NK-92 treated with Interleukin-12 subunit alpha and Interleukin-12 subunit beta, amount 100 ng/mL, for 24 hours (cell line): ENCODE measurements at places on chromosomes 7 and 10.

DNA sequence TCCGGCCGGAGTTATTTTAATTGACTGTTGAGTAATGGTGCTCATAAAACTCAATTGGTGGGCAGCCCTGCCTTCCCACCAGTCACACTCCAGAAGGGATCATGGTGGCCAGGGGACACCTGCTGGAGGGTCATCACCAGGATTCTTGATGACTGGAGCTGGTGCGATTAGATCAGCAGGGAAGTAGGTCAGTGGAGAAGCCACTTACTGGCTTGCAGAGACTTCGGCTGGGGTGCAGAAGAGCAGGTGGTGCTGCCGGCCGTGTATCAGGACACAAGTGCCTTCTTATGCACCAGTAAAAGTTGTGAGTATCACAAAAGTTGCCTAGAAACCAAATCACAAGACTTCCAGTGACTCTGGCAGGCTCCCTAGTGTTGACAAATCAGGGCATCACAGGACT is 82.6 kb upstream of the CHCHD3 start:
- DNase-seq, result no peak

DNA sequence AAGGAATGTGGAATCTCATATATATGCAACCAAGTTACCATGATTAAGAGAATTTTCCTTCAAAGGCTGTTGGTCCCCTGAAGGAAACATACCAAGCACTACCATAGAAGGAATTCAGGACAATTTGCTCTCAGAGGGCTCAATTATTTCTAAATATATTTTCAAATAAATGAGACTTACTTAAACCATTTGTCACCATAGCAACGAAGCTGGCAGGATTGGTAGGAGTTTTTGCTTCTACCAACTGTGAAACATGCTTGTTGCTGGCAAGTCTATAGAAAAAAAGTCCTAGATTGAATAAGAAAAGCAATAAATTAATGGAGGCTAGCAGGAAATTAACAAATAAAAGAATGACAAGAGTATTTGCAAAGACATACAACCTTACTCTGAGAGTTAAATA is 156.9 kb upstream of the NPSR1 start:
- no peak for DNase-seq

DNA sequence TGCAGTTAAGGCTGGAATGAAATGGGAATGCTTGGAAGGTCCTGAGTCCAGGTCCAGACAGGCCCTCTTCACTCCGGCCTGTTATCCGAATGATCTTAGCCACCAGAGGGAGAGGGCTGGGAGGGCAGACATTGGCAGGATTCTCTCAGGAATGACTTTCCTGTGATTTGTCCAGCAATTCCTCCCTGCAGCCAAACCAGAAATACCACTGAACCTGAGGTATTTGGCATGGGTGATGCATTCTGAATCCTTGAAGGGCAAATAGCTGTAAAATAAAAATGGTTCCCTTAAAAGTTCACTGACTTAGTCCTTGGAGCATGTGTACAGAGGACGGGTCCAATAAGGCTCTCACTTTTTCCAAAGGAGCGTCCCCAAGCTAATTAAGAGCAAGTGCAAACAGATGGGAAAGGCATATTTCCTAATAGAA is 77.5 kb upstream of the HABP2 start:
- no peak for DNase-seq

DNA sequence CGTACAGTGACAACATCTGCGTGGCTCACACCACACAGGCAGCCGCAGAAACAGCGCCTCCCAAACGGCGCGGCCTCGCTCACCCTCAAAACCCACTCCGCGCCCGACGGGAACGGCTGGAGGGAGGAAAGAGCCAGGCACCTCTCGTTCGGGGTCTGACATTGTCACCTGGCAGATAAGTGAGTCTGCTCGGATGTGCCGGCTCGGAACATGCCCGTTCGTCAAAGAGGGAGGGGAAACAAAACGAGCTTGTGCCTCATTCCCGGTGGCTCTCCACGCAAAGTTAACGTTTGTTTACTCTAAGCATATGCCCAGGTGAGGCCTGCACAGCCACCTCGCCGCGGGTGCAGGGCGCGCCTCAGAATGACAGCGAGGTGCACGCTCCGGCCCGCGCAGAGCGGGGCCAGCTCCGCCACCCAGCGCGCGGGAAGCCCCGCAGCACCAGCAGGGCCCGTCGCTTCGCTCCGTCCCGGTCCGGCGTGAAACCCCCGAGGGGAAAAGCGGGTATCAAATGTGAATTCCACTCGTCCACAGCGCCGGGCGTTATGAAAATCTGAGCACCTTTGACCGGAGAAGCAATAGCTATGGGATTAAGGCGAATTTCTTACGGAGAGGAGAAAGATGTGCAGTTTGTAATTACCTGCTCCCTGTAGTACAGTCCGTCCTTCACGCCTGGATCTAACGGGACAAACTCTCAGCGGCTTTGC is 13.1 kb downstream of the CNPY1 start:
- no peak for DNase-seq

GRCh38 chr7:149871576-149871975 is 2.2 kb upstream of the ATP6V0E2 start:
- no peak for DNase-seq

GRCh38 chr10:88754287-88754686 is 5.5 kb upstream of the LIPN start:
- DNase-seq, result no peak

DNA sequence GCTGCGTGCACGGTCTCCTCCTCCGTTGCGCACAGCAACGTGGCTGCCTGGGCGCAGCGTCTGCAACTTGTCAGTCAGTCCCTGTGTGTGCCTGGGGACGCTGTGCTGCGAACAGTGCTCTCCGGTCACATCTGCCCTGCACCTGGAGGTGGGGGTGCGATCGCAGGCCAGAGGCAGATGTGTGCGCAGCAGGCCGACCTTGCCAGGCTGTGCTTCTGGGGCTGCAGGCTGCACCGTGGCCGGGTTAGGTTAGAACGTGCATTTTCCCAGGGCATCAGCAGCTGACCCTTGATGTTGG is 8.2 kb upstream of the GET4 start:
- no peak for DNase-seq

GRCh38 chr7:122303531-122304318 is 825 bp downstream of the FEZF1 start:
- no peak for DNase-seq

DNA sequence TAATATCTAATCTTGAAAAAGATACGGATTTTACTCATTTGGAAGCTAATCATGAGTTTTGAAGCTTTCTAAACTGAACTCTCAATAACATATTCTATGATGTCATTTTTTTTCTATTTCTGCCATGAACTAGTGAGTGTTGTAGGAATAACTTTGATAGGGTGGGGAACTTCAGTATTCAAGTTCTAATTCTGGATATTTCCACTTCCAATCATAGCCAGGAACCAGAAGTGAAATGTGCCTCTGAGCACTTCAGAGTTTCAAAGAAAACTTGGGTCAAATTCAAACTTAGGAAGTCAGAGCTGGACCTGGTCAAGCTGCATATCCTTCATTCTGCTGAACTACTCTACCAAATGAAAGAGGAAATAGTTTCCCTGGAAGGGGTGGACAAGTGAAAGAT is 847 bp downstream of the AGMO start:
- no peak for DNase-seq

DNA sequence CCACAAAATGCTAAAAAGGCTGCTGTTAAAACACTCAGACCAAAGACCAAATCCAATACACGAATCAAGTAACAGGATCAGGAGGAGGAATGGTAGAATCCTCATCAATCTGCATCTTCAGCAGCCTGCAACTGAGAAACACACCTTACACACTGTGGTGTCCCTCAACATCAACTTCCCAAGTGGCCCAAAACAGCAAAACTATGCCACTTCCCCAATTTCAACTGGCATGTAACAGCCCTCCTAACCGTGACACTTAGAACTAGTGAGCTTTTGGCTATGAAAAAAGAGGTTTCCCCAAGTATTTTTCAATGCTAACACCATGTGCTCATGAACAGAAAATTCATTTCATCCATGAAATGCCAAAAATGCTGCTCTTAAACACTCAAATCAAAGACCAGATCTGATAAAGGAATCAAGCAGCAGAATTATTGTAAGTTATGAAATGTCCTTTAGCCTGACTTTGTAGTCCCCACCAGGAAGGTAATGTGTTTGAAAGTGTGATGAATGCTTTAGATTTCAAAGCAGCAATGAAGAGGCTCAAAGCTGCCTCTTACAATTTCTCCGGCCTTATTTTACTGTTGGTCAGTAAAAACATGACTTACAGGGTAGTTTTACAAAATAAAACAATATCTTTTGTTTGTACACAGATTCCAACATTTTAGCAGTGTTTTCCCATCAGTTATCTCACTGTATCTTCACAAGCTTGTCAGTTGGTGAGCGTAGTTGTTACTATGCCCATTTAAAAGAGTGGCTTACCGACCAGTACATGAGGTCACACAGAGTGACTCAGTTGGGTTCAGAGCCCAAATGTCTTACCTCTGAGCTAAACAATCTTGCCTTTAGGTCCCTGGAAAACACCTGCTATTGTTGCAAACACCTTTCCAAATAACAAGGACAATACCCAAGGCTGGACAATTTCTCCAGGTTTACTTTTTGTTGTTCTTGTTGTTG is 65.7 kb upstream of the ASAH2 start:
- no peak for DNase-seq

DNA sequence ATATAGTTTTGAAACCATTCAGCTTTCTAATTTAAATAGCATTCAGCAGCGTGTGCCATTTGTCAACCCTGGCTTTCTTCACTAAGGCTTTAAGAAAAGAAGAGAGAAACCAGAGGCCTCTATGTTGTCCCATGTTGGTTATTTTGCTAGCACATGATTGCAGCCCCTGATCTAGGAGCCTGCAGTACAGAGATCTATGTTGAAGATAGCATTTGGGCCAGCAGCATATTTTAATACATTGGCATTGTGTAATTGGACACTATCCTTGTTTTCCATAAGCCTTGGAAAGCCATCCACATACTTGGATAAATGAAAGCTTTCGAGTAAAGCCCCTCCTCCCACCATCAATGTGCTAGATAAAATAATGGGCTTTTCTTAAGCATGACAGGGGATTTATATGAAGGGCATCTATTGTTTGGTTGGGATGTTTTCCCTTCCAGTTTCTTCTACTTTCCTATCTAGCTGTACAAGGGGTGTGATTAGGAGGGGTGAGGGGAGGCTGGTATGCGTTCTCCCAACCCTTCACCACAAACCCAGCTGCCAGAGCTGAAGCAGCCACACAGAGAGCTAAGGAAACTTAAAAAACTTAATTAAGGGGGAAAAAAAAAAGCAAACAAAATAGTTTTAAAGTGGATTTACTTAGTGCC is 23.1 kb upstream of the SDHAF3 start:
- no peak for DNase-seq

DNA sequence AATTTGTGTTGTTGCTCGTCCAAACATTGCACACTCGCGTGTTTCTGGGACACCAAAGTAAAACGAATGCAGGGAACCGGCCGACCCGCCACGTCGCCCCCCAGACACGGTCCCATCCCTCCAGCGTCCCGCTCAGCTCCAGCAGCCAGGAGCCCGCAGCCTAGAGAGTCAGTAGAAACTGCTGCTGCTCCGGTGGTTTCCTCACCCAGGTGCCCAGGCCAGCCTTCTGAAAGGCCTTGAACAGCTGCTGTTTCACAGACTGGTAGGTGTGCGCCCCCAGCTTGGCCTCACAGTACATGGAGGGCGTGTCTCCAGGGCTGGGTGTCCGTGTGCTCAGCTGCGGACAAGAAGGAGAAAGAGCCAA is 126.8 kb downstream of the WDR37 start:
- no peak for DNase-seq

- no peak for DNase-seq
Observed at GRCh38 chr10:132351611-132352010, 19.6 kb downstream of the LRRC27 start.

DNA sequence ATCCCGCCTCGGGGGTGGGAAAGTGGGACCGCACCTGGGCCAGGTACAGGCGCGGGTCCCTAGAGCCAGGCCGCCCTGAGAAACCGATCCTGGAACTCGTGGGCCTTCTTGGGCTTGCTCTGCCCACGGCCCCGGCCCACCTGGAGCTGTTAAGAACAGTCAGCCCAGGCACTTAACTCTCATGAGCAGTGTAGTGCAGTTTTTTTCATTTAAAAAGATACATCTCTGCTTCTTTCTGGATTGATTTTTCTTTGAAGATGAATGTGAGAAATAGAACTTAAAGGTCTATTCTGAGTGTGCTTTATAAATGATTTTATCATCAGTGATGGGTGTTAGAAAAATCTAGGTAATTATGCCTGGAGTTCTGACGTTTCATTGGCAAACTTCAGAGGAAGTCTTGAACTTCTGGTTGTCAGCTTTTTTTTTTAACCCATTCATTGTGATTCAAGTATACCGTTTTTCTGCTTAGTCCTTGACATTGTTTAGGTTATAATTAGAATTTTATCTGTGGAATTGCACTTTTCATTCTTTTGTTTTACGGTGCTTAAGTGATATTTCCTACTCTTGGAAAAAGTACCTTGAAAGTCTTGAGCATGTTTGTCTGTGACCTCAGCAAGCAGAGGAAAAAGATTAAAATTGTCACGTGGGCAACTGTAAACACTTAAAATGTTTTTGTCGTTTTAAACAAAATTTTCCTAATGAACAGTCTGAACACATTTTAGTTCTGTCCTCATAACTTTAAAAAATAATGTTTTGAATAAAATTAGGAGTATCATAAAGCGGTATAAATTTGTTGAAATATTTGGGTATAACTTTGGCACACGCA is 906 bp downstream of the CDK1 start:
- DNase-seq, result no peak

DNA sequence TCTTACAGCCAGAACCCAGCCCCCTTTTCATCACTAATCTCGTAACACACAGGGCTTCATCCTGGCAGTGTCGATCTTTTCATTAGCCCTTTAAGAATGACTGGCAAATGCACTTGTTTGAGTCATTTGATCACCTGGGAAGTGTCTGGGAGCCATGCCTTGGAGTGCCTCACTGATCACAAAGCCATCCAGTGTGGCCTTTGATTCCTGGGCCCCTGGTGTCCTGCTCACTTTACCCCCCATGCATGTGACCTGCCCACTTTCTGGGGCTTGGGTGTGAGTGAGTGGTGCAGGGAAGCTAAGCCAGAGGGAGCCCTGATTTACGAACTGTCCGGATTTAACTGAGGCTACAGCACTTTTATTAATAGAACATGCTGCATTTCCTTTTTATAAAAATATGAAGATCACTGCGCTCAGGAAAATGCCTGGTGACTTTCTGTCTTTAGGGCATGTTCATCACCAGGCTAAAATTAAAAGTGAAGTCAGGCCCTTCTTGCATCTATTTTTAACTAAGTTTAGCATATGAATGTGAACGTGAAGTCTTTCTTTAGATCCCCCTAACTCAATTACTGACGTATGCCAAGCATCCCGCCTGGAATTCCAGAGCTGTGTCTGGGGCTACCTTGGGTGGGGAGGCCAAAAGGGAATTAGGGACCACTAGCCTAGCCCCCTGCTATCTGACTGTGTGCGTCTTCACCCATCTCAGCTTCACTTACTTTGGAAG is 23.6 kb downstream of the RBM20 start:
- no peak for DNase-seq

- DNase-seq, result no peak
Observed at GRCh38 chr7:129664029-129665012, 52.8 kb downstream of the NRF1 start.

GRCh38 chr10:25701652-25702051 is 232.4 kb upstream of the MYO3A start:
- DNase-seq, result no peak

- DNase-seq, result no peak
Observed at GRCh38 chr10:18523025-18523424, 128.4 kb downstream of the NSUN6 start.
